ENCODE measurements at places on chromosomes 12 and 14.

DNA sequence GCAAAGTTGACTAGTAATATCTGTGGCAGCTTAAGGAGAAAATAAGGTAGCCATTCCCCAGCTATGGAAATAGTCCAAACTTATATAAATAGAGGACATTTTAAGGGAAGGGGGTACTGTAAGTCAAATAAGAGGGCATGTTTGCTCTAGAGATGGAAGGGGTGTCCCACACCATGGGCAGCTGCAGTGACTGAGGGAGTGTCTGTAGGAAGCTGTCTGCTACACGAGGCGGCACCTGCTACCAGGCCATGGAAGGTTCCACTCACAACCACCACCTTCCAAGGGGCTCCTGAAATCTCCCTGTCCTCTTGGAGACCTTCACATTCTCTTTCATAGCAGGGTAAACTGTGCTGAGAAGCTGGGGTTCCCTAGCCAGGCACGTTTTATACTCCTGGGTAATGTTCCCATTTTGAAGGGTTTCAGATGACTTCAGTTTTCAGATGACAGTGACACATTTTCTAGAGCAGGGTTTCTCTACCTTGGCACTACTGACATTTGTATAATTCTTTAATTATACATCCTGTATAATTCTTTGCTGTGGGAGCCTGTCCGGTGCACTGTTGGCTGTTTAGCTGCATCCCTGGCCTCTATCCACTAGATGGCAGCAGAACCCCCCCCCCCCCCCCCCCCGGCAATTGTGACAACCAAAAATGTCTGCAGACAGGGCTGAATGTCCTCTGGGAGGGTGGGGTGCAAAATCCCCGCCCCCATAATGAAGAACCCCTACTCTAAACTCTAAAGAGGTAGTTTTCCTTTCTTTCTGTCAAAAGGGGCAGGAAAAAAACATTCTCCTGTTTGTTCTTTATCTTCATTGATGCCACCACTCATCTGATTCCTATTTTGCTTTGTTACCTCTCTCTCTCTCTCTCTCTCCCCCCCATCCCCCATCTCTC is 11.6 kb upstream of the SMCO2 start:
- no peak for DNase-seq

- DNase-seq: no peak
Measured at GRCh38 chr12:126770188-126770587, 1496.8 kb upstream of the TMEM132C start.

- DNase-seq: no peak
Measured at GRCh38 chr14:93153121-93153520, 31.6 kb downstream of the MOAP1 start.

- peak; percentile 22 for DNase-seq
Measured at GRCh38 chr14:67963960-67964812, 144.6 kb downstream of the RAD51B start.

DNA sequence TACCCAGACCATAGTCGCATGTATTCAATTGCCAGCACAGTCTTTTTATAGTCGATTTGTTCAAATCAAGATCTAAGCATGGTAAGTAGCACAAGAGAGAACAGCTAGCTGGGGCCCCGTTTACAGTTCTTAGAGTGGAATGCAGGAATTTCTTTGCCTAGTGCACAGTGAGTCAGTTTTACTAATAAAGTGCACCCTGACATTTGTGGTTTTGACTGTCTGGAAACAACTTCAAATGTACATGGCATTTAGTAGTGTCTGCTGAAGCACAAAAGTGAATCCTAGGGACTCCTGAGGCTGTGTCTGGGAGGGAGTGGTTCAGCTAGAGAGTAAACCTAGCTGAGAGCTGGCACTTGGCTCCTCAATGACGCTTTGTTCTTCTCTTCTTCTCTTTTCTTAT is 64.9 kb downstream of the TMX1 start:
- no peak for DNase-seq

DNA sequence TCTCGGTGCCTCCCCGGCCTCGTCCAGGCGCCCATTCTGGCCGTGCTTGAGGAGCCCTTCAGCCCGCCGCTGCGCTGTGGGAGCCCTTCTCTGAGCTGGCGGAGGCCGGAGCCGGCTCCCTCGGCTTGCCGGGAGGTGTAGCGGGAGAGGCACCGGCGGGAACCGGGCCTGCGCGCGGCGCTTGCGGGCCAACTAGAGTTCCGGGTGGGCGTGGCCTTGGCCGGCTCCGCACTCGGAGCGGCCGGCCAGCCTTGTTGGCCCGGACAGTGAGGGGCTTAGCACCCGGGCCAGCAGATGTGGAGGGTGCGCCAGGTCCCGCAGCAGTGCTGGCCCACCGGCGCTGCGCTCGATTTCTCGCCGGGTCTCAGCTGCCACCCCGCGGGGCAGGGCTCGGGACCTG is 168.7 kb upstream of the RPL10L start:
- DNase-seq: no peak

DNA sequence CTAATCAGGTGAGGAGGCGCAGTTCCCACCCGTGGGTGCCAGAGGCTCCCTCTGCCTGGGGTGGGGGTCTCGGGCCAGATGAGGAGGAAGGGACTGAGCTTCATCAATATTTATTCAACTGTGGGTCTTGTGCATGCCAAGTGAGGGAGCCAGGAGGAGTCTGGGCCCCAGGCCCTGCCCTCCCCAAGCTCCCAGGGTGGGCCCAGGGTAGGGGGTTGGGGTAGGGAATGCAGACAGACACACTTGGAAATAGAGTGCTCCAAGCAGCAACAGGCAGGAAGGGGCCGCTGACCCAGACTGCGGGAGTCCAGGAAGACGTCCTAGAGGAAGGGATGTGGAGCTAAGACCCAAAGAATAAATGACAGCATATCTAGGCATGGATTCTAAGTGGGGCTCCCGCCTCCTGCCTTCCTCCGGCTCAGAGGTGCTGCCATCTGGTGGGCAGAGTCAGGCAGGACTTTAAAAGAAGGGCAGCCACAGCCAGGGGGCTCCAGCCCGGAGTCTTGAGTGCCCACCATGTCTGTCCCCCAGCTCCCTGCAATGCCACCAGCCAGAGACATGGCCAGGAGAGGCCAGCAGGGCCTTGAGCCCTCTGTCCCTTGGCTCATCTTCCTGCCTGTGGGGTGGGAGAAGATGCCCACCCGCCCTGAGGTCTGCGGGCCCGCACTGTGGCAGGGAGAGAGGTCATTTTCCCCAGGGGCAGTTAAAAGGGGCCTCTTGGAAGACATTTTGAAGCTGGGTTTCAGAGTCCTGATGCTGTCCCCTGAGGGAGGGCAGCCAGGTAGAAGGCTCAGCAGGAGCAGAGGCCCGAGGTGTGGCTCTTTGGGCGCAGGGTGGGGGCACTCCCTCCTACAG is 70.1 kb downstream of the PHETA1 start:
- DNase-seq: peak; percentile 63

GRCh38 chr12:96083020-96083719 is 47.8 kb upstream of the LTA4H start:
- DNase-seq: no peak

DNA sequence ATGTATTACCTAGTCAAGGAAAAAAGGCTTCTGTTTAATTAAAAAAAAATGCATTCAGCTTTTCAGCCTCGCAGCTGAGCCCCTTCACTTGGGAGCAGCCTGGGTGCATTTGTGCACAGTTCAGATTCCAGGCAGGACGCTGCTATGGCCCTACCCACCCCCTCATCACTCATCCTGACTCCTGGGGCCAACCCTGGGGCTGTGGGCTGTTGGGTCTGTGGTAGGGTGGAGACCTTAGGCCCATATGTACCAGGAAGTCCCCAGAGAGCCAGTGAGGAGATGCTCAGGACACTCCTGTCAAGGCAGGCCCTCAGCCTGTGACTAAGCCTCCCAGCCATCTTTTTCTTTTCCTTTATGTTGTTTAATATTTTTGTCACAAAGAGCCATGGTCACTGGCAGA is 9.3 kb upstream of the CDCA4 start:
- no peak for DNase-seq

- DNase-seq: no peak
Measured at GRCh38 chr14:93301821-93302447, 30.9 kb downstream of the BTBD7 start.

- no peak for DNase-seq
Measured at GRCh38 chr12:115946867-115947695, 330.4 kb downstream of the MED13L start.

DNA sequence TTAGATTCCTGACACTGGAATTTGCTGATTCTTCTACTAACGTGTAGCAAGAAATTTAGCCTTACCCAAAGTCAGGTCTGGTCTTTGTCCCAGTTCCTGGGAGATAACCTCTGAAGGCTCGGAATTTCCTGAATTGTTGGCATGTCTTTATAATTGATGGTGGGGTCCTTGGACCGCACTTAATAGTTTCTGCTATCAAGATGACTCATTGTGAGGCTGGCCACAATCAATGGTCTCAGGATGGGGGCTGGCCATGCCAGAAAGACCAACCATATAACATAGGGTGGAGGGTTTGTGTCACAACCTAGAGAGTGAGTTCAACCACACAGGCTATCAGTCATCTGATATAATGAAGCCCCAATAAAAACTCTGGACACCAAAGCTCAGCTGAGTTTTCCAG is 259.7 kb downstream of the DAD1 start:
- DNase-seq: no peak

- no peak for DNase-seq
Measured at GRCh38 chr12:1881936-1882335, 36.5 kb downstream of the CACNA2D4 start.

DNA sequence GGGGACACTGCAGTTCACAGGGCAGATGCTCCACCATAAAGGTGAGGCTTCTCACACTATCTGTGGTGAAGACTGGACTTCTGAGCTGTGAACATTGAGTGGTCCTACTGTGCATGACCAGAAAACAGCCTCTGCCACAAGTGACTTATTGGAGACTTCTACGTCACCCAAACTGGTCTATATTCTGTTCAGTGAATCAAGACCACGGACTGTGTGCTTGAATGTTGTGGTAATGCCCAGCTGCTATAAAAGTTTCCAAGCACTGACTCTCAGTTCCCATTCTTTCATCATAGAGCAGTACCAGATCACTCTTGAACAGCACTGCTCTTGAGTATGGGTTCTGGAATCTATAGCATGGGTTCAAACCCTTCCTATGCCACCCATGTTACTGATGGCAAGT is 4.8 kb upstream of the PLEK2 start:
- no peak for DNase-seq

DNA sequence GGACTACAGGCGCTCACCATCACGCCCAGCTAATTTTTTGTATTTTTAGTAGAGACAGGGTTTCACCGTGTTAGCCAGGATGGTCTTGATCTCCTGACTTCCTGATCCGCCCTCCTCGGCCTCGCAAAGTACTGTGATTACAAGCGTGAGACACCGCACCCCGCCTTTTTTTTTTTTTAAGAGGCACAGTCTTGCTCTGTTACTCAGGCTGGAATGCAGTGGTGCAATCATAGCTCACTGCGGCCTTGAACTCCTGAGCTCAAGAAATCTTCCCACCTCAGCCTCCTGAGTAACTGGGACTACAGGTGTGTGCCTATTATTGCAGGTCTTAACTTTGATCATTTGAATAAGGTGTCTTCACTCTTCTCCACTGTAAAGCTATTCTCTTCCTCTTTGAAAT is 5.3 kb upstream of the GLTP start:
- no peak for DNase-seq

DNA sequence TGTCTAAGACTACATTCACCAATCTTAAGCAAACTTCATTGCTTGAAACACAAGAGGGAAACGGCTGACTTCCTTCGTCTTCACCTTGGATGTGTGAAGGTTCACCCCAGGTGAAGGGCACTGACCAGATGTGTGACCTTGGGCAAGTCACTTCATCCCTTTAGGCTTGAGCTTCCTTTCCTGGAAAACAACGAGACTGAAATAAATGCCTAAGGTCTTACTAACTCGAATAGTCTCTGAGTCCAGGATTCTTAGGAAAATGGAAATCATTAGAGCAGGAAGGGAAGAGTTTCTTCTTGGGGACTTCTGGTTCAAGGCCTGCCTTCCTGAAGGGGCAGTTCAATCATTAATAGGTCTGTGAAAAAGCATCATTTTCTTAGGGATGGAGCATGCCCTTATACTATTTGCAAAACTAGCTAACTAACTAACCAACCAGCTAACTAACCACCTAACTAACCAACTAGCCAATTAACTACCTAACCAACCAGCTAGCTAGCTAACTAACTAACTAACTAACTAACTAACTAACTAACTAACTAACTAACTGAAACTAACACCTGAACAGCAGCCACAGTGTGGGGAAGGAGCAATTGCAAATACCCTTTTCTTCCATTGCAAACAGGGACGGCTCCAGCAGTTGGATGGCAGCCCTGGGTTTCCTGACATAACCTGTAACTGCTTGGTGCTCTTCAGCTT is 31.5 kb upstream of the EMP1 start:
- no peak for DNase-seq

DNA sequence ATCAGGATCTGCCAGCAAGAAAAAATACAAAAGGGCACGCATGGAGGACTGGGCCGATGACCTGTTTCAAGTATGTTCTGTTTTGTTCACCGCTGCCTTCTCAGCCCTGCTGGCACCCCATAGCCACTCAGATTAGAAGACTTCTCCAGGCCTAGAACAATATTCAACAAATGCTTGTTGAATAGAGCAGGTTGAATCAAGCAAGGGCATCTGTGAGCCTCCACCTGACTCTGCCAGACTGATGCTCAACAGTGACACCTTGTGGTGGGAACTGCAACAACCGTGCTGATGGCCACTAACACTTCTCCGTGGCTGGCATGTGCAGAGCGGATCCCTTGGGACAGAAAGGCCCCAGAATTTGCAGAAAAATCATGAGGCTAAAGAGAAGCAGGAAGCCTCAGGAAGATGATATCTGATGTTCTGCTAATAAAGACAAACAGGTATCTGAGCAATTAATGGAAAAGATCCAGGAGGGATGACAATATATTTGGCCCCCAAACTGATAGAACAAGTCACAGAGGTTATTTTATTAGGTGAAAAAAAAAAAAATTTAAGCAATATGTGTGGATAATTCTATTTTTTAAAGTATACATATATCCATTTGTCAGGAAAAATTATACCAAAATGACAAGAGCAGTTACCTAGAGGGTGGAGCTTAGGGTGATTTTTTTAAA is 114.3 kb downstream of the KSR2 start:
- DNase-seq: peak; percentile 38

- DNase-seq: no peak
Measured at GRCh38 chr14:24279301-24280186, 8.1 kb upstream of the RABGGTA start.

DNA sequence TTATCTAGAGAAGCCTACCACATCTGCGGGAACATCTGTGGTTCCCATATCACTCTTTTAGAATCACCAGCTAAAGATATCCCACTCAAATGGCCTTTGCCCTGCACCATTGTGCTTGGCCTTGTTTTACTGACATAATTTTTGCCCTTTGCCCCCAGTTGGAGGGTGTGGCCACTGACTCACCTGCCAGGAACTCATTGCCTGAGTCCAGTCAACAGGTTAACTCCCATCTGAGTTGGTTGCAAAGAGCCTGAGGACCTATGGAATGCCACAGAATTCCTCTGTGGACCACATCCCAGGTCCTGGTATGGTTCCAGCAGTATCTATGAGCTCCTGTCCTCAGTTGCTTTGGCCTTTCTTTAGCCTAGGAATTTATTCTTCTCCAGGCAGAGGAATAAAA is 55.7 kb upstream of the PTGR2 start:
- DNase-seq: no peak

GRCh38 chr14:105092171-105093037 is 27.2 kb upstream of the GPR132 start:
- DNase-seq: no peak

Data from spinal cord (tissue), 10 donors.